Thoracic aorta (tissue), 2 donors: ENCODE measurements at places on chromosomes 12 and 14.
A peak's percentile ranks its signal among the peaks of the same experiment; 100 is the strongest.

DNA sequence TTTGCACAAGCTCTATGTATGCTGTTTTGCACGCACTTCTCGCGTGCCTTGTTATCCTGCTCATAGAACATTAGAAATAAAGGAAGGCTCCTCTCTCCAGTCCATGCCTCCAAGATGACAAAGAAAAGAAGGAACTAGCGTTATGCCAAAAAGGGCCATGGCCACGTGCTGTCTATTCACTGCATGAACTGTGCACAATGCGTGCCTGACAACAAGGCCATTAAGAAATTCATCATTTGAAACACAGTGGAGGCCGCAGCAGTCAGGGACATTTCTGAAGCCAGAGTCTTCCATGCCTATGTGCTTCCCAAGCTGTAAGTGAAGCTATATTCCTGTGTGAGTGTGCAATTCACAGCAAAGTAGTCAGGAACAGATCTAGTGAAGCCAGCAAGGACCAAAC, 22.2 kb upstream of the PRMT8 start:
- no peak overlapping the region for H3K27ac ChIP-seq
- no peaks in the 10 kb centered on the region for H3K36me3 ChIP-seq
- no peaks in the 10 kb centered on the region for H3K27me3 ChIP-seq
- H3K4me3 ChIP-seq, result no peak overlapping the region
- no peaks in the 10 kb centered on the region for H3K4me1 ChIP-seq

DNA sequence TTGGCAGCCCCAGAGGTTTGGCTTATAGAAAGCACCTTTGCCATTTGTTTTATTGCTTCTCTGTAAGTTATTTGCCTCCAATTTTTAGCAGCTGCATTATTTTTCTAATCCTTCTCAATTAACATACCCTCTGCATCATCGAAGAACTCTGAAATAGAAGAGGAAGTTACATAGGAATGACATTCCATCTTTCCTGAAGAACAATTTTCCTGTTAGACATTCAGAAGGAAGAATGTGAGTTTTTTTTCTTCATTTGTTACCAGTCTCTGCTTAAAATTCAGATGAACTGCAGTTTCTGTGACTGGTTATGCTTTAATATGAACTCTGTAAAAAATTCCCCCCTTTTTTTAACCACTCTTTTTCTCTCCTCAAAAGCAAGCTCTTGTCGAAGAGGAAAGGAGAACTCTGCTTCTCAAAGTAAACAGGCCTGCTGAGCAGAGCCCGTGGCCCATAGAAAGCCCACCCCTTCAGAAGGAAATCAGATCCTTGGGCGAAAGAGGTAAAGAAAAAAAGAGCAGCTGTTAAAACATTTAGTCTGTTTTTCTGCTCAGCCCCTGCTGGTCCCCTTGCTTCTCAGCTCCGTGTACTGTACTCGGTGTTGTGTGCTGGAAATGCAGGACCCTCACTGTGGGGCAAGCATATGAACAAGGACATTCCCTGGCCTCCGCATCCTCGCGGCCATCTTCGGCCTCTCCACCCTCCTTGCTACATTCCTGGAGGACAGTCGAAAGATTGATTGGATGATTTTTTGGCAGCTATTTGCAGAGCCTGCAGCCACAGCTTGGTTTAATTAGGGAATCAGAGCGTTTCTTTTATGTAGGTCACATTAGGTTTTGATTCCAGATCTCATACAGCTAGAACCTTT, 164.4 kb upstream of the LRIG3 start:
- no peaks in the 10 kb centered on the region for H3K36me3 ChIP-seq
- no peak for DNase-seq
- H3K4me1 ChIP-seq, result peaks cover 3% of the 10 kb centered on the region
- peak overlapping the region; percentile 49 for H3K4me3 ChIP-seq
- no peak overlapping the region for H3K27ac ChIP-seq
- H3K27me3 ChIP-seq, result no peaks in the 10 kb centered on the region

GRCh38 chr14:69637503-69638031, 26.2 kb downstream of the SUSD6 start:
- peaks cover 65% of the 10 kb centered on the region for H3K4me1 ChIP-seq
- no peaks in the 10 kb centered on the region for H3K27me3 ChIP-seq
- no peak overlapping the region for H3K4me3 ChIP-seq
- no peaks in the 10 kb centered on the region for H3K36me3 ChIP-seq

GRCh38 chr14:23485326-23485725, 15.8 kb downstream of the NGDN start:
- no peak overlapping the region for H3K4me3 ChIP-seq
- H3K27ac ChIP-seq, result no peak overlapping the region
- H3K27me3 ChIP-seq, result no peaks in the 10 kb centered on the region
- no peaks in the 10 kb centered on the region for H3K36me3 ChIP-seq

GRCh38 chr12:3928538-3929184, 55.5 kb upstream of the PARP11 start:
- no peak for DNase-seq
- H3K27ac ChIP-seq, result no peak overlapping the region
- no peak overlapping the region for H3K4me3 ChIP-seq
- H3K36me3 ChIP-seq, result no peaks in the 10 kb centered on the region
- no peaks in the 10 kb centered on the region for H3K4me1 ChIP-seq

DNA sequence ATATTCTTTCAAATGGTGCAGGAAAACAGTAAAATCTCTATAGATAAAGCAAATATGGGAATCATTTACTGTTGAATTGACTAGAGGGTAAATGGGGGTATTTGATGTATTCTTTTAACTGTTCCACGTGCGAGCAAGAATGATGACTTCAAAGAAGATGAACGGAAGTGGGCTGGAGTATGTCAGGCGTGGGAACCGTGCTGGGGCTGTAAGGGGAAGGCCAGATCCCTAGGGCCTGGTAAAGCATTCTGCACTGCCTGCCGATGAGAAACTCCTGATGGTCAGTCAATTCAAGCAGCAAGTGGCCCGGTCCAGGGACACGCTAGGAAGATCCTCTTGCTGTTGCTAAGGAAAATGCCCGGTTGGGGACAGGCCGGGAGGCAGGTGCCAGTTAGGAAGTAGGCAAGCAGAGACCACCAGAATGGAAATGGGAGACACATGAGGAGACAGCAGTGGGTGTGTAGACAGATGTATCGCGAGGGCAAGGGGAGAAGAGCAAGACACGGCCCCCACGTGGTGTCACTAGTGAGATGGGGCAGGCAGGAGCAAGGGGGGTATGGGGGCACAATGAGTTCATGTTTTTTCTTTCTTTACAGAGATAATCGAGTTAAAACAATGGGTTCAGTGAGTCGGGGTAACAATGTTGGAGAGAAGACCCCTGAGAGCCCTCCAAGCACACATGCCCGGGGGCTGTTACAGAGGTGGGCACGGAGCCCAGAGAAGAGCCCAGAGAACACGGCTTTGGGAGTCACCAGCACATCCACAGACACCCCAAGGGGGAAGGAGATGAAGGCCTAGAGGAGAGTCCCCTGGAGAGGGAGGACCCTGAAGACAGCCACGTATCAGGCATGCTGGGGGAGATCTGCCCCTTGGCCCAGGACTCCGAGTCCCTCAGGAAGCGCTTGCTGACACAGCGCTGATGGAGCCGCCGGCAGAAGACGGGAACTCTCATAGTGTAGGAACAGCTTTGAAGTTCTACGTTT, 37.2 kb downstream of the FBXO21 start:
- peaks cover 39% of the 10 kb centered on the region for H3K36me3 ChIP-seq
- no peak for DNase-seq
- no peaks in the 10 kb centered on the region for H3K27me3 ChIP-seq
- no peak overlapping the region for H3K27ac ChIP-seq

- H3K27ac ChIP-seq, result no peak overlapping the region
- no peaks in the 10 kb centered on the region for H3K36me3 ChIP-seq
- no peaks in the 10 kb centered on the region for H3K4me1 ChIP-seq
- no peaks in the 10 kb centered on the region for H3K27me3 ChIP-seq
Observed at GRCh38 chr12:6067152-6067916, 57.1 kb downstream of the VWF start.

GRCh38 chr12:92411687-92412086, 266.0 kb upstream of the BTG1 start:
- no peaks in the 10 kb centered on the region for H3K27me3 ChIP-seq
- DNase-seq, result no peak
- no peaks in the 10 kb centered on the region for H3K36me3 ChIP-seq
- no peaks in the 10 kb centered on the region for H3K4me1 ChIP-seq

DNA sequence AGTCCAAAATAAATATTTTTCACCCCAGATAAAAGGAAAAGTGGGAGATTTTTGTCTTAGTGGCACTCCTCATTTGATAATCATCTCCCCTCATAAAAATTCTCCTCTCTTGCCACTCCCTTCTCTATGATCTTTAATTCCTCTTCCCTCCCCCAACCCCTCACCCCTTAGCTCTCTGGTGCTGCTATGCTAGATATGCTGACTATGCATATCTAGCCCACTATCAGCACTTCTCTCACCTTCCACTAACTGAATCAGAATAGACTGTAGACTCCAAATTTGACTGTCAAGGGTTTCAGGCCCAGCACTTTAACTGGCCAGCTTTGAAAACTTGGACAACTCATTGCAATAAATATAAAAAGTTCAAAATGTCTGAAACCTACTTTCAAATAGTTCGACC, 254.2 kb downstream of the ETNK1 start:
- DNase-seq, result no peak
- no peaks in the 10 kb centered on the region for H3K4me1 ChIP-seq
- H3K4me3 ChIP-seq, result no peak overlapping the region
- no peaks in the 10 kb centered on the region for H3K36me3 ChIP-seq

GRCh38 chr14:103705504-103706284, 9.6 kb downstream of the XRCC3 start:
- no peak for DNase-seq
- peaks cover 44% of the 10 kb centered on the region for H3K36me3 ChIP-seq
- no peak overlapping the region for H3K4me3 ChIP-seq
- H3K27me3 ChIP-seq, result no peaks in the 10 kb centered on the region
- peaks cover 29% of the 10 kb centered on the region for H3K4me1 ChIP-seq

DNA sequence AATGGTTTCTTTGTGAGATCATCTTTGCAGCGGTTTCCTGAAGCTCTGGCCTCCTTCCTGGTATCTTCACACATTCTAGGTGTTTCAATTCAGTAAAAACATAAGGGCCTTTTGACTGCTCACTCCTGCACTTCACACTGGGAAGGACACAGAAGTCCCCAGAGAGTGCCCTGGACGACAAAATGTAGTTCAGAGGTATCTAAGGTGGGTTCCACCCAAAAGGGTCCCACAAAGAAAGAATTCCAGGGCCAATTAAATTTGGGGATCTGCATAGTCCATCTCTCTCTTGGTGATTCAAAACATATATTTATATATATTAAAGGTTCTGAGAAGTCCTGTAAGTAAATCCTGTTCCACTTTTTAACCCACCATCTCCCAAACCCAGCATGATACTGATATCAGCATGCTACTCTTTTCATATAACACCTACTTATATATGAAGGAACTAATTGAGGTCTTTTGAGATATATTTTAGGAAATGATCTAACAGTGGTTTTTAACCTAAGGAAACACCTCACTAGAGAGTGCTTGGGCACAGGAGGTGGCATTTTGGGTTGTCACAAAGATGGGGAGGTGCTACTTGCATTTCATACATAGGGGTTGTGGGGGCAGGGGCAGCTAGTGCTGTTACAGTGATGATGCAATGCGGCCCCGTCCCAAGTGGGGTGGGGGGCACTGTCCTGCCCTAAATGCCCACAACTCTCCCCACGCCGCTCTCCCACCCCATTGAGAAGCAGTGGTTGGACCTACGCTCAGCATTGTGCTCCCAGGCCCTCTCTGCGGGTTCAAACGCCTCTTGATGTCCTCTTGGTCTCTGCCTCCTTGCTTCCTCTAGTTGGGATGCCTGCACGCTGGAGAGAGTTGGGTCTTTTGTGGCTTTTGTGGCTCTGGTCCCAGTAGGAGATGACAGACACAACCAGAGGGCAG, 109.4 kb downstream of the ARF6 start:
- no peaks in the 10 kb centered on the region for H3K27me3 ChIP-seq
- peak overlapping the region; percentile 99 for H3K27ac ChIP-seq
- H3K4me3 ChIP-seq, result peak overlapping the region; percentile 74

- no peak overlapping the region for H3K4me3 ChIP-seq
- no peak for DNase-seq
- H3K4me1 ChIP-seq, result no peaks in the 10 kb centered on the region
- no peaks in the 10 kb centered on the region for H3K27me3 ChIP-seq
- no peaks in the 10 kb centered on the region for H3K36me3 ChIP-seq
Observed at GRCh38 chr14:44531658-44532057, 24.6 kb upstream of the FSCB start.

DNA sequence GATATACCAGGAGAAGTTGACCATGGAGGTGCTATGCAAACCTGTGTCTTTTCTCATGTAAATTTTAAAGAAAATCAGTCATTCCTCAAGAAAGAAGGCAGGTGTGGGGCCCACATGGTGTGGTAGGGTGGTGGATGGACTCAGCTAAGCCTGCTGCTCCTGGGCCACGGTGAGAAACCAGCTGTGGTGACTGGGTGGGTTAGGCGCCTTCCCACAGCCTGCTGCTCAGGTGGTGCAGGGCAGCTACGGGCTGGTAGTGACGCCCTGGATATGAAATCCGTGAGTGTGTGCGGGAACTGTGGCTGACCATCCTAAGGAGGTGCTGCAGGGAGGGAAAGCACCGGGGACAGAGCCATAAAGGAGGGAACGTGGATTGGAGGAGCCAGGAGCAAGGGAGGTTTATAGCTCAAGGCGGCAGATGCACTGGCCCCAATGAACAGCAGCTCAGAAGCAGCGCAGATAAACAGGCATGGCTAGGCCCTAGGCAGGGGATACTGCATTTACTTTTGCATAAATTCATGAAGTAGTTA, 408.8 kb downstream of the FUT8 start:
- no peak overlapping the region for H3K4me3 ChIP-seq
- no peak for DNase-seq
- H3K4me1 ChIP-seq, result no peaks in the 10 kb centered on the region
- no peaks in the 10 kb centered on the region for H3K27me3 ChIP-seq

- H3K4me3 ChIP-seq, result no peak overlapping the region
- no peak for DNase-seq
- peaks cover 10% of the 10 kb centered on the region for H3K36me3 ChIP-seq
- no peak overlapping the region for H3K27ac ChIP-seq
- no peaks in the 10 kb centered on the region for H3K4me1 ChIP-seq
Observed at GRCh38 chr14:65033181-65033580, 46.5 kb downstream of the FNTB start.

- no peak for DNase-seq
- H3K4me3 ChIP-seq, result no peak overlapping the region
- H3K4me1 ChIP-seq, result no peaks in the 10 kb centered on the region
- H3K36me3 ChIP-seq, result no peaks in the 10 kb centered on the region
- H3K27me3 ChIP-seq, result no peaks in the 10 kb centered on the region
Observed at GRCh38 chr14:97571866-97572555, 774.8 kb downstream of the VRK1 start.

DNA sequence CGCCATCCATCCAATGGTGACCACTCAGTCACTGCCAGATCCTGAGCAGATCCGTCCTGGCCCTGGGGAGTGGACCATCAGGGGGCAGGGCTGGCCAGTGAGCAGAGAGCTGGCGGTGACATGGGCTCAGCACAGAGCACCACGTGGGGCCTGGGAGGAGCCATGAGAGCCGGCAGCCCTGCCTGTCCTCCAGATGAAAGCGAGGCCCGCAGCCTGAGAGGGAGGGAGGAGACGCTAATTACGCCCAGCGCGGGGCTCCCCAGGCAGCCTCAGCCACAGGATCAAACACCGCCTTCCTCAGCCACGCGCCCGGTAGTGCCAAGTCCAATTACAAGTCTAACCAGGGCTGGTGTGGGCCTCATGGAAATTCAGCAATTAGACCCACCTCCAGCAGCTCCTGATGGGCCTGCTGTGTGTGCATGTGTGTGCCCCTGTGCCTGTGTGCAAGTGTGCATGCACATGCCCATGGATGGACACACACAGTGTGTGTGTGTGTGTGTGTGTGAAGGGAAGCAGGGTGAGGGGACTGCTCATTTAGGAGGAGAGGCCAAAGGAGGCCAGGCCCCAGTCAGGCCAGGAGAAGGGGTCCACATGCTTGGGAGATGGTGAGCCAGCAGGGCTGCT, 68.0 kb downstream of the KIF26A start:
- H3K27me3 ChIP-seq, result no peaks in the 10 kb centered on the region
- H3K27ac ChIP-seq, result no peak overlapping the region
- no peak for DNase-seq
- H3K36me3 ChIP-seq, result no peaks in the 10 kb centered on the region
